ENCODE measurements at places on chromosomes 12 and 14.

- no peak for DNase-seq
These were observed 1.8 kb downstream of the GLRX5 start for GRCh38 chr14:95536671-95537070.

- DNase-seq: no peak
These were observed 1845.8 kb upstream of the SEL1L start for GRCh38 chr14:83379436-83379835.

- no peak for DNase-seq
These were observed 15.9 kb upstream of the LRRK2 start for GRCh38 chr12:40208707-40209446.

DNA sequence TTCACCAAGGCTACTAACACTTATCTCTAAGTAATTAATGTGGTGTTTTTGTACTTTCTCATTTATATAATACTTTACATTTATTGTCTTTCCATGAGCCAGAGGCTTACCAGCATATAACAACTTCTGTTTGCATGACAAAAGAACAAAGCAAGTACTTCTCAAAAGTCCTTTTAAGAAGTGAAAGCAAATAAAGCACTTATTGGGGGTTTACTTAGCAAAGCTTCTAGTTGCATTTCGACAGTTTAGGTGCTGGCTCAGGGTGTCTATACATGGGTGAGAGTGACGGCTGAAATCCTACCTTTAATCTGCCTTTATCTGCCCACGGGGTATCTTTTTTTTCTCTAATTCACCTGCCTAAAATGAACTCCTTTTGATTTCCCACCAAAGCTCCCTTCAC is 21.0 kb upstream of the DCN start:
- DNase-seq: no peak

DNA sequence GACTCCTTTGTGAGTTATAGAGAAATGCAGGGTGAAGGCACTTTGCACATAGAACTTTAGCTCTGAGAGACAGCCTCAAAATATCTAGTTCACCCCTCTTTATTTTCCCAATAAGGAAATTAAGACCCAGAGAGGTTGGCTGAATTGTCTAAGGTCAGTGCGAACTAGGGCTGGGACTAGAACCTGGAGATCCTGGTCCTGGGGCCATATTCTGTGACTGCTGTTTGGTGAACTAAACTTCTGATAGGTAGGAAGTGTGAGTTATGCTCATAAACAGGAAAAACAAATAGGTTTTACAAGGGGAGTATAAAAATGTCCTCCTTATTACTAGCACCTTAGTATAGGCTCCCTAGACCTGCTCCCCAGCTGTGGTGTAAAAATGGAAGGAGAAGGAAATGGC is 53.9 kb downstream of the DAD1 start:
- DNase-seq: no peak

DNA sequence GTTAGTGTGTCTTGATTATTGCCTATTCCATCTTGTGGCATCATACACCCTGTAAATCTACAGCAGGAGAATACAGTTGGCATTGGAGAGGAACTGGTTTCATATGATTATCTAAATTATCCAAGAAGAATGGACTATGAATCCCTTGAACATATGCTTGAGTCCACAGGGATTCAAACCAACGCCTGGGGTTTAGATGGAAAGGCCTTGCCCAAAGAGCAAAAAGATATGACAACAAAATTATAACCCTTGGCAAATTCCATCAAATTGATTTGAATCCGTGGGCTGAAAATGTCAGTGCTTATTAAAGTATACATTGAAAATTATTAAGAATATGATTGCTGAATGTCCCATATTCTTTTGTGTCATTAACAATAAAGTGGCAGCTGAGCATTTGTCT is 108.2 kb downstream of the PDE3A start:
- no peak for DNase-seq
